Skeletal muscle cell (primary cell): ENCODE measurements at places on chromosomes 7 and 10.

DNA sequence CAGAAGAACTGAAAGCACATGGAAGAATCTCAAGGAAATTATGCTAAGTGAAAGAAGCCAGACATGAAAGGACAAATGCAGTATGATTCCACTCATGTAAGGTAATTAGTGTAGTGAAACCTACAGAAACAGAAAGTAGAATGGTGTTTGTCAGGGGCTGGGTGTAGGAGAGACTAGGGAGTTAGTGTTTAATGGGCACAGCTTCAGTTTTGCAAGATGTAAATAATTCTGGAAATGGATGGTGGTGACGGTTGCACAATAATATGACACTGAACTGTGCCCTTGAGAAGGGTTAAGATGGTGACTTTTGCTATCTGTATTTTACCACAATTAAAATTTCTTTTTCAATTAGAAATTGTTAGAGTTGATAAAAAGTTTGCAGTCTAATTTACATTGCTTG is 157.3 kb upstream of the ADCY1 start:
- no peak for DNase-seq

- DNase-seq, result no peak
Measured at GRCh38 chr7:81533426-81533825, 236.4 kb downstream of the HGF start.

DNA sequence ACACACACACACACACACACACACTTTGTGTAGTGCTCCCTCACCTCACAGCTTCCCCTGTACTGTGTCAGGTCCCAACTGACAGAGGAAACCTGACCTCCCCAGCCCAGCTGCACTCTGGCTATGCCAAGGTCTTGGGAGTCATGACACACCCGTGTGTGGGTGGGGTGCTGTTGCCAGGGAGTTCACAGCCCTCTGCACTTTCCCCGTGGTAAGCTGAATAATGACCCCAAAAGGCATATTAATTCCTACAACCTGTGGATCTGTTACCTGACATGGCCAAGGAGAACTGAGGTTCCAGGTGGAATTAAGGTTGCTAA is 8.9 kb upstream of the NANOS1 start:
- no peak for DNase-seq

DNA sequence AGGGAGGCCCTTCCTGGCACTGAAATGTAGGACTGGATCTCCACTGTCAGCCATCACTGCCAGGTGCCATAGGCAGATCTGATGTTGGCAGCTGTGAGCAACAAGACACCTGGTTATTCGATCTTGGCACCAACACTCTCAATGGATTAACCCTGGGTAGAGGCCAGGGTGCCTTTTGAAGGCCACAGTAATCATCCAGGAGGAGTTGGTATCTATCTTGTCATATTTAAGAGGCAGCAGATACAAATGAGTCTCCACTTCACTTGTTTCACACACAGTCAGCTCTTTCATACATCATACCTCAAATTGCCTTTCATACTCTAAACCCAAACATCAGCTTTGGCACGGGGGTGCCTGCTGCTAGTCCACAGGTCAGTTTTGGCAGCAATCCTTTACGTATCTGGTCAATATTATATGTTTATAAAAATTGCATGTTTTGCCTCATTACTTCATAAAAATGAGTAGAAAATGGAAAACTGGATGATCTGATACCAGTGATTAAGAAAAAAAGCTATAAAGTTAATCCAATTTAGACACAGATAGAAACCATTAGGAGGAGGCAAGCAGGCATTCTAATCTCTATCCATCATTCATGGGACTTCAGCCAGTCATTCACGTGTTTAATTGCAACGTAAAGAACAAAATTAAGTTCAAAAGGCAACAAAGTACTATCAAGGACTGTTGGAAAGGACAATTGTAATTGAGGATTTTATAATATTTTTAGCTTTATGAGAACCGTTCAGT is 12.7 kb upstream of the CACUL1 start:
- no peak for DNase-seq

GRCh38 chr10:46050941-46051623 is 5.0 kb upstream of the MSMB start:
- DNase-seq, result no peak

DNA sequence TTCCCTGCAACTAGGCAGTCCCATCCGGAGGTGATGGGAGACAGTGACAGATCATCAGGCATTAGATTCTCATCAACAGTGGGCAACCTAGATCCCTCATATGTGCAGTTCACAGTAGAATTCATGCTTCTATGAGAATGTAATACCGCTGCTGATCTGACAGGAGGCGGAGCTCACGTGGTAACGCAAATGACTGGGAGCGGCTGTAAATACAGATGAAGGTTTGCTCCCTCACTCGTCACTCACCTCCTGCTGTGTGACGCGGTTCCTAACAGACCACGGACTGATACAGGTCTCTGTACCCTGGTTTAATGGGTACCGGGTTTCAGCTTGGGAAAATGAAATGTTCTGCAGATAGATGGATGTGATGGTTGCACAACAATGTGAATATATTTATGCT is 47.8 kb upstream of the PIK3AP1 start:
- no peak for DNase-seq

GRCh38 chr7:44754802-44755697 is 6.4 kb downstream of the ZMIZ2 start:
- no peak for DNase-seq

GRCh38 chr10:98267069-98267893 is 713 bp downstream of the LOXL4 start:
- DNase-seq, result no peak

DNA sequence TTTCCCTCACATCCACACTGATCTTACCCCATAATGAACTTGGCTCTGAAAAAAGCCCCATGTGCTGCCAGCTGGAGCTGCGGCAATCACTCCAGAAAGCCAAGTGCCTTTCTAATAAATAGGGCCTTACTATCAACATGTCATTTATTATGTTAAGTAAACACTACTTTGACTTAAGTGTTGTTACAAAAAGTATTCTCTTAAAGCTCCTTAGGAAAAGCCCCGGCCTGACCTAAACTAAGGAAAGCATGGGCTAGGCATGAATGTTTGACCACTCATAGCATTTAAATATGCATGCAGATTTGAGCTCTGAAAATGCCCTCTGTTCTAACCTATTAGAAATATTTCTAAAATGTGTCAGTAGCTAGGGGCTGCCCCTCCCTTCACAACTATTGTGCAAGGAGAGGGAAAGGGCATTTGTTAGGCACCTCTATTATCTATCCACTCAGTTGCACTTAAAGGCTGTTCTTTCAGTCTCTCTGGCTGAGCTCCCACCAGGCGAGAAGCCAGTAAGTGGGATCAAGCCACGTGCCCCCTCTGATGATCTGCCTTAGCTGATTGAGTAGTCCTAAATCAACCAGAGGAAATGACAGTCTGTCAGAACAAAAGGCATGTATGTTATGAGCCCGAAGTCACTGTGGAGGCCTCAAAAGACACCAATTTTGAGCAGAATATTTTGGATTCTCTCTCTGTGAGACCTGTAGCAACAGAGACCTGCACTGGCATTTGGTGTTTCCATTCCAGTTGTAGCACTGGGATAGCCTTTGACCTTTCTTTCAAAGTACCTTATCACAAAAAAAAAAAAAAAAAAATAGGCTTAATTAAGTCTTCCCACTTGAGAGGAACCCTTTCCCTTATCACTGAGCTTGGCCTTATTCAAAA is 77.1 kb downstream of the ITGB8 start:
- no peak for DNase-seq

DNA sequence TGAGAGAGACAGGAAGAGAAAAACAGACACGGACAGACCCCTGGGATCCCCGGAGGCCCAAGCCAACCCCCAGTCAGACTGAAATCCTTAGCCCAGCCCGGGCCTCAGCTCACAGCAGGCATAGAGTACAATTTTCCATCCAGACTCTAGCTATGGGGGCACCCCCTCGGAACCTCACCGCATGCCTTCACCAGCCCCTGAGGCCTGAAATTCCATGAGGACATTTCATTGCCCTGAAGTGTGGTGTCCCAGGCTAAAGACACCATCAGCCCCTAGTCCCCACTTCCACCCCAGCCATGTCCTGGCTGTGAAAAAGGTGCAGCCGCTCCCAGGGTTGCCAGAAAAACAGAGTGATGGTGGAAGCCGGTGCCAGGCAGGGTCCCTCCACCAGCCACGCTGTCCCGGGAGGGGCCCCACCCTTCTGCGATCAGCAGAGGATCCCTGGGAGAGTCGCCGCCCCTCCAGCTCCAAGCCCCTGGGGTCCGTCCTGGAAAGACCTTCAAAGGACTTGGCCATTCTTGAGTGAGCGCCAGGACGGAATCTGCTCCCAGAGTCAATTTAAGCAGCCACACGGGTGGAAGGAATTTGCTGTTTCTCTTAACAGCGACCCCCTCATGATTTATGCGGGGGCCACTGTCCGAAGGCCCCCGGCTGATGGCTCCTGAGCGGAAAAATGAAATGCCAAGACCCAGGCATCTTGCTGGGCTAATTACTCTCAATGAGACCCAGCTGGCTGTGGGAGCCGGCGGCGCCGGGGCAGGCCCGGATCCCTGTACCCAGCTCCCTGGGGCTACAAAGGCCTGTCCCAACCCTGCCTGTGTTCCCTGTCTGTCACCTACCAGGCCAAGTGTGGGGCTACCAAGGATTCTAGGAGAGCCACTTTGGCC is 23.2 kb downstream of the MYL10 start:
- DNase-seq, result no peak

DNA sequence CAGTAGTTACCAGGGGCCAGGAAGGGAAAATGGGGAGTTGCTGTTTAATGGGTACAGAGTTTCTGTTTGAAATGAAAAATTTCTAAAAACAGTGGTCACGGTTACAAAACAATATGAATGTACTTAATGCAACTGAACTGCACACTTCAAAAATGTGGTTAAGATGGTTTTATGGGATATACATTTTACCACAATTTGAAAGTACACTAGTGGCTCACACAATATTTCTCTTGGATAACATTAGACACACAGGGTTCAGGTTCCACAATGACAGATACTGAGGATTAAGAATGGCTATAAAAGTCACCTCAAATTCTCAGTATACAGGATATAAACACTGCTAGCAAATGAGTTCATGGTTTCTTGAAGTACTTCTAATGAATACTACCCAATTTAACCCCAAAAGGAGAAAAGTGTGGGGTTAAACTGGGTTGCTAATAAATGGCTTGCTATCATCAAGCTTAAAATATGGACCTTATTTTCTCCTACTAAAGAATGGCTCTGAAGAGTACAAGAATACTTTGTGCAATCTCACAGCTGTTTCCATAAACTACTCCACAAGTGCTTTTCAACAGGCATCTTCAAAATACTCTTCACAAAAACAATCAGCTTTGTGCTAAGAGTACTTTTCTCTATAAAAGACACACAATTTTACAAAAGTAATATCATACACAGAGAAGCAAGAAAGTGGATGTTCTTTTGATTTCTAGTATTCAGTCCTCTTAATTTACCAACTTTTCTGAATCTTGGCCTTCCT is 92.9 kb downstream of the SRPK2 start:
- DNase-seq, result no peak

- peak; percentile 62 for DNase-seq
Measured at GRCh38 chr7:29865526-29865925, 59.2 kb downstream of the WIPF3 start.

- DNase-seq, result no peak
Measured at GRCh38 chr10:71765906-71766716, 7.2 kb downstream of the VSIR start.

- DNase-seq, result no peak
Measured at GRCh38 chr7:1127001-1127400, 33.0 kb downstream of the ZFAND2A start.

DNA sequence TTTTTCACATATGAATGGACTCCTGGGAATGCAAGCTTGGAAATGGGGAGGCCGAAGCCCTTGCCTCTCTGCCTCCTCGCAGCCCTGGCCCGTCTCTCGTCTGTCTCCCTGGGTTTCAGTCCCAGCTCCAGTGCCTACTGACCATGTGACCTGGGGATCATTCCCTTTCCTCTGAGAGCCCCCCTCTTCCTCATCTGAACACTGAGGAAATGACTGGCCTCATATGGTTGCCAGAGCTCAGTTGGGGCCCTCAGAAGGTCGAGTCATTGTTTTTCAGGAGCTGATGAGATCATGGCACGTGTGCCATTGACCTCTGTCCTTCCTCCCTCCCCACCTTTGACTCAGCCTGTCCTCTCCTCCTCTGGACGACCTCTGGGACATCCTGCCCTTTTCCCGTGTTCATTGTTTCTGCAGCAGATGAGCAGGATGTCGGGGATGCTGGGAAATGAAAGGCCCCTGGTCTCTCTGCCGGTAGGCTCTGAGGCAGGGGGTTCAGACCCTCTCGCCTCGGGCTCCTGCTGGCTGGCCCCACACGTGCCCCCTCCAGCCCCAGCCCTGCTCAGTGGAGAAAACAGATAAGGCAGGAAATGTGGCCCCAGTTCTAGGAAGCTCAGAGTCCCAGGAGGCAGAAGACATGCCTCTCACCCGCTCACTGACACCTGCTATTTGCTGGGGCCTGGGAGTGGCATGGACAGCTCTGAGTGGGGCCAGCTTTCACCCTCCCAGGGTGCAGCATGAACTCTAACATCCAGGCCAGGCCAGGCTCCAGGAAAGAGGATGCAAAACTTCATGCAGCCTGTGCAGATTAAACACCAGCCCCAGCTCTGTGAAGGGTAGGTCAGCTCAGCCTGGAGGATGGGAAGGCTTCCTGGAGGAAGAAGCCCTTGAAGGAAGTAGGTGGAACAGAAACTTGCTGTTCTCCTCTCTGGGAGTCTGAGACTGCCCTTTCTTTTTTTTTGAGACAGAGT is 8.3 kb upstream of the PPP1R35 start:
- DNase-seq, result peak; percentile 13

GRCh38 chr10:64952042-64952441 is 1430.8 kb downstream of the REEP3 start:
- no peak for DNase-seq
